Brain microvascular endothelial cell (primary cell): ENCODE measurements at places on chromosomes 1 and 21.

GRCh38 chr1:208538587-208538986 lies 294.4 kb upstream of the PLXNA2 start:
- no peak for DNase-seq

- DNase-seq, result no peak
Measured at GRCh38 chr1:179586107-179586823, 5.4 kb upstream of the TDRD5 start.

GRCh38 chr1:54803761-54804470 lies 2.8 kb upstream of the TTC22 start:
- no peak for DNase-seq

- no peak for DNase-seq
Measured at GRCh38 chr1:14820295-14821085, 222.0 kb downstream of the KAZN start.

DNA sequence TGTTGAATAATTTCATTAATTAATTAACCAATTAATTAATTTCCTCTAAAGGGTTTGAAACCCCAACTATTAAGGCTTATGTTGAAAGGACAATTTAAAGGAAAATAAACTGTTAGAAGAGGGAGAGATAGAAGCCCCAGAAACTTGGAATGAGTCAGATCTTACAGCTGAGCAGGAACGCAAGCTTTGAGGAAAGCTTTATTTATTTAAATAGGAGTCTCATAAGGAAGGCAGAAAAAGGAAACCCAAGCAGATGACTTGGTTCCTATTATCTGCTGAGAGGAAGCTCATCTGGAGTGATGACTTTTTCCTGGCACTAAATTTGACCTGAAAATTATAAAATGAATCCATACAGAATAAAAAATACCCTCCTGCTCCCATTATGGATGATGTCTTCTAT lies 105.1 kb downstream of the ROR1 start:
- DNase-seq, result no peak

GRCh38 chr1:109263234-109263596 lies 13.9 kb downstream of the CELSR2 start:
- DNase-seq, result no peak

DNA sequence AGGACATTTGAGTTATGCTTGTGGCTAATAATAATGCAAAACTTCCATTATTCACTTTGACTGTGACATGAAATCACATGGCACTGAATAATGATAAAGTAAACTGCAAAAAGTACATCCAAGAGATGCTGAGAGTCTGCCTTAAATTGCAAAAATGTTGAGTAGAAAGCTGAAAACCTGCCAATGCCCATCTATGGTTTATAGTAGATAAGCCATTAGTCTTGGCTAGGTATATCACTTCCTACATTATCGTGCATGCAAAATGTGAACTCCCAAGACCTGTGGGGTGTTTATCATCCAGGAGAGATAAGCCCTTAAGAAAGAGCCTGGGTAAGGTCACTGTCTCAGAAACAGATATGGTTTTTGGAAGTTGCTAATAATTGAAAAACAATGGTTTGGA lies 208.7 kb upstream of the DPYD start:
- no peak for DNase-seq

GRCh38 chr1:147214325-147214724 lies 10.8 kb downstream of the FMO5 start:
- no peak for DNase-seq

GRCh38 chr1:53728702-53729455 lies 10.1 kb downstream of the GLIS1 start:
- DNase-seq, result no peak

GRCh38 chr1:194570476-194570875 lies 1384.1 kb upstream of the B3GALT2 start:
- no peak for DNase-seq

- no peak for DNase-seq
Measured at GRCh38 chr1:209655411-209656231, 3.4 kb upstream of the LAMB3 start.

DNA sequence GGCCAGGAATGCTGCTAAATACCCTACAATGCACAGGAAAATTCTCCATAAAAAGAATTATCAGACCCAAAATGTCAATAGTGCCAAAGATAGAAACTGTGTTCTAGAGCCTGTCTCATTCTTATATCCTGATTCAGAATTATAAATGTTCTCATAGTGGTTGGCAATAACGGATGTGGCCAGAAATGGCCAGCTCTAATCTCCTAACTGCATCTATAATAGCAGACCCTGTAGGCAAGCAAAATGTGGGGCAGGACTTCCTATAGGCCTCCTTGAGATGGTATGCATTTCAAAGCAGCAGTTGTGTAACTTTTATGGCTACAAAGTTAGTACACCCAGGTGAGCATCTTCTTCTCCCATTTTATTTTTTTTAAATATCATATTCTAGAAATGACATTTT lies 95.9 kb upstream of the SGIP1 start:
- peak; percentile 35 for DNase-seq

DNA sequence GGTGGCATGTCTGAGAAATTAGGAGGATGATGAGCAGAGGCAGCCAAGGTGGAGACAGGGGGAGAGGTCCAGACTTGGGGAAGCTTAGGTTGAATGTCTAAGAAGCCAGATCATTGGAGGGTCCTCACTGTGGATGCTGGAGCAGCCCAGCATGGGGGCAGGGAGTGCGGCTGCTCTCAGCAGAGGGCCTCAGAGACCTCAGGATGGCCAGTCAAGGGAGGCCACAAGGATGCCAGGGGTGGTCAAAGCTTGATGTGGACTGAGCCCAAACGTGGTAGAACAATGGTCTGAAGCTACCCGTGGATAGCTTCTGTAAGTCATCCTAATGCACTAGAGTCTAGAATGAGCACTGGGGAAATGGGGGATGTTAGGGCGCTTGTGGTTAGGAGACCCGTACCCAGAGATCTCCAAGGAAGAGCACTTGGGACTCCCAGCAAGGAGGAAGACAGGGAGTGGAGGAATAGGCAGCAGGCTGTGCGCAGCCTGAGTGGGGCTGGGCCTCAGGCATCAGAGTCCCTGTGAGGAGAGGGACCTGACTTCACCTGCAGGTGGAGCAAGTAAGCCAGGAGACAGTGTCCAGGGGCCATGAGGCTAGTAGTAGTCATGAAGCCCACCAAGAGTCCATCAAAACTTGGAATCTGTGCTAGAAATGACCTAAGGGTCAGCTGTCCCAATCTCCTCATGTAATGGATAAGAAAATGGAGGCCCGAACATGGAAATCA lies 4.3 kb upstream of the S100A9 start:
- DNase-seq, result no peak

DNA sequence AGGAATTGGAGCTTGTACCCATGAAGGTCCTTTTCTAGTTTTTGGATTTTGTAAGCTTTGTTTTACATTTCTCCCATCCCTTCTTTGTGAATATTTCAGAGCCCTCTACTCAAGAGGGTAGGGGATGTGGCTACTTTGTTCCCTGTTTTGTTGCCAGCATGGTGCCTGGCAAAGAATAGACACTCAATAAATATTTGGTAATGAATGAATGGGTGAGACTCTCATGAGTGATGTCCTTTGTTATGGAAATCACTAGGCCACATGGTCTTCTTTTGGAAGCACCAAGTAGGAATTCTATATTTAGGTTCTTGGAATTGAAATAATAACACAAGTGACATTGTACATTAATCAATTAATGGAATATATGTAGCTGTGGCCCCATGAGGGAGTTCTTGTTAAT lies 26.8 kb upstream of the ATP5PO start:
- no peak for DNase-seq

GRCh38 chr1:94741996-94742395 lies 78.2 kb upstream of the SLC44A3 start:
- no peak for DNase-seq

GRCh38 chr1:181100015-181100905 lies 11.8 kb downstream of the IER5 start:
- no peak for DNase-seq

DNA sequence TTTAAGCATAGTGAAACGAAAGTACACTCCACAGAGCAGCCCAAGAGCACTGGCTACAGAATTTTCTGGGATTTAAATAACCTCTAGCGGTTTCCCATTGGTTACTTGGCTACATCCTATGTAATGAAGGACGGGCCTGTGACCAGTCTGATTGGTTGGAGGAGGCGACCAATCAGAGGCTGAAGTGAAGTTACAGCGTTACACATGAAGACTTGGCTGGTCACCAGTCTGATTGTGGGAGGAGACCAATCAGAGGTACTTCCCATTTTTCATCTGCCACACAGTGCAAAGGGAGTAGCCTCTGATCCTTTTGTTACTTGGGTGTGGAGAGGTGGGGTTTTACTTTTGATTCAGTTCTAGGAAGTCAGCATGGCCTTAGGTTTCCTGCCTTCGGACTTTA lies 142.7 kb upstream of the SERTAD4 start:
- DNase-seq, result no peak

- no peak for DNase-seq
Measured at GRCh38 chr1:184437291-184437690, 50.5 kb downstream of the C1orf21 start.

DNA sequence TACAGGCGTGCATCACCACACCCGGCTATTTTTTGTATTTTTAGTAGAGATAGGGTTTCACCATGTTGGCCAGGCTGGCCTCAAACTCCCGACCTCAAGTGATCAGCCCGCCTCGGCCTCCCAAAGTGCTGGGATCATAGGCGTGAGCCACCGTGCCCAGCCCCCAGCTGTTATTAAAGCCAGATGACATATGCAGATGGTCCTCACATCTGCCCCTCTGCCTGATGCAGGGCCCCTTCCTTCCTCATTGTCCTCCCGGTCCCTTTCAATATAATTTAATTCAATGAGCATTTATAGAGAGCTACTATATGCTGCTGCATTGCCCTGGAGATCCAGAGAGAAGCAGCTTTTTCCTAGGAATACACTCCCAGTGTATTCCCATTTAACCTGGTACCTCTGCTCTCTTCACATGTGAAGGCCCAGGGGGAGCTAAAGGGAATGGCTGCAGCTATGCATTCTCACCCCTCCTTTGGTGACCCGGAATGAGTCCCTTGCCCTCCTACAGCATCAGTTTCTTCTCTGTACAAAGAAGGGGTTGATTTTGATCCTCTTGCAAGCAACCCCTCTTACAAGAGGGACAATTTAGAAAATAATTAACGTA lies 55.6 kb downstream of the L1TD1 start:
- no peak for DNase-seq

DNA sequence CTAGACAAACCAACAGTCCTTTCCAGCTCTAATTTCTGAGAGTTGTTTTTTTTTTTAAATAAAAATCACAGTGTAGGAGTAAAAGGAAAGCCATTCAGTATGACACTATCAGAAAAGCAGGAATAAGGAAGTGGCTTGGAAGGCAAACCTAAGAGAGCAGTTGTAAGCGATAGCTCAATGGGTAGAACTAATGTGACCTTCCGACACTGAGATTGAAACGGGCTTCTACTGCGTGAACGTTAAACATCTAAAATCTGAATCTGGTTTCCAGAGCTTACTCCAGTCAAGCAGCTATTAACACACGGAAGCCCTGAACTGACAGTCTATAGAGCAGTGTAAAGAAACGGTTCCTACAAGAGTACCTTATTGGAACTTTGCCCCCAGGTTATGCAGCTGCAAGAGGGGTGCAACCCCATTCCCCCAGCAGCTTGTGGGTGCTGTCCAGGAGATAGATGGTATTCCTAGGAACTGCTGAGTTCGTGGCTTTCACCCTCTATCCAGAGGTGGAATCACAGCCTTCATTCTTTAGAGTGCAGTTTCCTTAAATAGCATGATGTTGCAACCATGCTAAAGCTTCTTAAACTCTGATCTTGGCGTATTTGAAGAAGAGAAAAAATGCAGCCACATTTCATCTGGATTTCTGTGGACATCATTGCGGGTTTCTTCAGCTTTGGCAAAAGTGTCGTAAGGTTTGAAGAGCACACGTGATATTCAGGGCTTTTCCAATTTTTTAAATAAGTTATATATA lies 3.3 kb upstream of the IRF2BP2 start:
- DNase-seq, result peak; percentile 65

- no peak for DNase-seq
Measured at GRCh38 chr1:207097871-207098324, 6.1 kb upstream of the C4BPA start.

GRCh38 chr1:76336931-76337371 lies 262.4 kb downstream of the ST6GALNAC3 start:
- peak; percentile 86 for DNase-seq

GRCh38 chr1:54619749-54620148 lies 3.6 kb downstream of the FAM151A start:
- DNase-seq, result no peak

DNA sequence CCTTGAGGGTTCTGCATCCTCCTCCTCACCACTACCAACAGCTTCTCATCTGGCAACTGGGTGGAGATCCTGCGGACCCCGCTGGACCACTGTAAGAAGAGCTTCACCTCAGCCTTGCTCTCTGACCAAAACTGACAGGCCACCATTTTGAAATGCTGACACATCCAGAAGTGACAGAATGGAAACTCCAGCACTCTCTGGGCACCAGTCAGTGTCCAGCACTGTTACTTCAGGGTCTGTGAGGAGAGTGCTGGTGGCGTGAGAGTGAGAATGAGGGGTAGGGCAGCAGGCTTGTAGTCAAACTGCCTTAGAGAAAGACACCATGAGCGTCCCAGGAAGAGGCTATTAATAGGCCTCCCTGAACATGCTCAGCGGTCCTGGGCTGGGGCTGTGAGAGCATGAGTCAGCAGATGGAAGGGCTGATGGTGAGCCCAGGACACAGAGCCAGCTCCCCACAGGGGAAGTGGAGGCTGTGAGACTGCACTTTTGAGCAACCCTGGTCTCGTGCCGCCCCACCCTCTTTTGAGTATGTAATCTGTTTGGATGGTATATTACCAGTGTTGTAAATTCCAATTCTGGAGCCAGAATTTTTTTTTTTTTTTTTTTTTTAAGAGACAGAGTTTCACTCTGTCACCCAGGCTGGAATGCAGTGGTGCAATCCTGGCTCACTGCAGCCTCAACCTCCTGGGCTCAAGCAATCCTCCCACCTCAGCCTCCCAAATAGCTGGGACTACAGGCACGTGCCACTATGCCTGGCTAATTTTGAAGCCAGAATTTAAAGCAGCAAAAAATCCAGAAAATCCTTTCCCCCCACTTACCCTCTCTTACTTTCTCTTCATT lies 34.4 kb upstream of the SLC30A1 start:
- peak; percentile 85 for DNase-seq

- no peak for DNase-seq
Measured at GRCh38 chr21:28642891-28643290, 349.8 kb downstream of the LTN1 start.

- no peak for DNase-seq
Measured at GRCh38 chr1:111786669-111787207, 31.0 kb downstream of the DDX20 start.
